Epithelial cell of proximal tubule (primary cell): ENCODE measurements at places on chromosomes 12 and 14.

GRCh38 chr12:21542403-21542802 lies 16.3 kb downstream of the SPX start:
- DNase-seq, result no peak

- DNase-seq, result no peak
Measured at GRCh38 chr12:92537290-92537960, 165.4 kb upstream of the PLEKHG7 start.

DNA sequence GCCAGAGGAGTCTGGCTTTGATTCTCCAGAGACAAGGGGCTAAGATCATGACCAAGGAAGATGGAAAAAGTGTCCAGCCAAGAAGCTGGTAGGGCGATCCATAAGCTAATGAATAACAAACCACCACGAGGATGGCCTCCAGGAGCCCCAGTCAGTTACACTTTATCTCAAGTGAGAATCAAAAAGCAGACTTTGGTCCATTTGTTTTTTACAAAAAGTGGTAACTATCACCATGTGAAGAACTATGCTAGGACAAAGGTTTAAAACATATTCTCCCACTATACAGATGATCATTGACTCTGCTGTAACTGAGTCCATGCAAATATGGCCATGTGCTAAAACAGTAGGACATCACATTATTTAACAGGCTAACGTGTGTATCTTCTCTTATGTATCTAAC lies 13.9 kb downstream of the SETD3 start:
- DNase-seq, result no peak

DNA sequence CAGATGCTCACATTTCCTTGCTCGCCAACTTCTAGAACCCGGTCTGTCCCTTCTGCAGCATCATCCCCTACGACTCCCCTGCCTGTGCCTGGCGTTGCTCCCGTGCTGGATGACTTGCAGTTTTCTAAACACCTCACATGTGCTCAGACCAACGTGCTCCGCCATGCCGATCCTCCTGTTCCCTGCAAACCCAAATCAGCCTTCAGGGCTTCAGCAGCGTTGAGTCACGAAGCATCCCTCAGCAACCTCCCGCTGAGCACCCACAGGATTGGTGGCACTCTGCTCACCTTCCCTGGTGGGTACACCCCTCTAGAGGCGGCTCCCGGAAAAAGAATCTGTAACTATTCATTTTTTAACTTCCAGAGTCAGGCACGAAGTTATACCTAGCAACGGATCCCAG lies 2.8 kb upstream of the PIWIL1 start:
- no peak for DNase-seq
